PC-3 (cell line): ENCODE measurements at places on chromosomes 4 and X. TPM values are rescaled to one million over a fixed set of nuclear protein-coding genes. Genes with fewer than 3 reads are reported as not detected.

Gene RAB39B
- total RNA-seq, result 0.04 TPM in 1 of 2 replicates, not detected in the other

DNA sequence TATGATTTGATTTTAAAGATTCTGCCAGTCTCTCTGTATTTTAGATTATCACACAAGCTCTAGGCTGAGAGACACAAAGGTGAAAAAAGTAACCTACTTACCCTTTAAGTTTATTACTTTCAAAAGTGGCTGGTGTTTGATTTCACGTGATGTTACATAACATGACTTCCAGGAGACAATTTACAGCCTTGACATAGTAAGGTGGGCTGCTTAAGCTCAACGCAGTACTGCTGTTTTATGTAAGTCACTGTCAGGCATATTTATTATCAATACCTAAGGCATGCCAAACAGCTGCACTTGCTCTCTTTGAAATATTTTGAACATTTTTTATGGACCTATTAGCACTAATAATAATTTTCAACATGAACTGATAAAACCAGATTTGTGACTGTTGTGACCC is 451.5 kb upstream of the FAM241A start:
- no peak overlapping the region for H3K4me3 ChIP-seq
- no peak for DNase-seq
- H3K36me3 ChIP-seq, result no peaks in the 10 kb centered on the region
- H3K27me3 ChIP-seq, result peaks cover 5% of the 10 kb centered on the region
- H3K27ac ChIP-seq, result no peak overlapping the region

GRCh38 chrX:11665168-11666111 is at the start of gene ARHGAP6:
Gene ARHGAP6 (minus strand): TSS chrX:11665920. CDS start chrX:11664828, 1,092 bp downstream.
- no peak within 1 kb of the TSS for H3K27ac ChIP-seq
- peak within 1 kb of the TSS; percentile 66 for H3K4me3 ChIP-seq
- no peaks in the 10 kb centered on the region for H3K4me1 ChIP-seq
- peaks cover 92% of the 10 kb centered on the region for H3K27me3 ChIP-seq

GRCh38 chr4:57308301-57308700 is 198.1 kb upstream of the IGFBP7 start:
- H3K4me1 ChIP-seq, result no peaks in the 10 kb centered on the region
- H3K27ac ChIP-seq, result no peak overlapping the region
- 0 out of 2 replicates have a peak, but pooled peaks cover 8% of the 10 kb centered on the region for H3K27me3 ChIP-seq
- no peak overlapping the region for H3K4me3 ChIP-seq
- no peaks in the 10 kb centered on the region for H3K36me3 ChIP-seq

Gene UBA1
- total RNA-seq, result 282 and 299 TPM in 2 replicates

Gene STPG2
- total RNA-seq, result 0.40 TPM in 1 of 2 replicates, not detected in the other

GRCh38 chr4:39834269-39834668 is 136.3 kb downstream of the UBE2K start:
- H3K4me3 ChIP-seq, result no peak overlapping the region
- no peak overlapping the region for H3K27ac ChIP-seq
- H3K4me1 ChIP-seq, result no peaks in the 10 kb centered on the region
- no peaks in the 10 kb centered on the region for H3K27me3 ChIP-seq

Gene STBD1
- total RNA-seq, result 7.3 and 10.9 TPM in 2 replicates

DNA sequence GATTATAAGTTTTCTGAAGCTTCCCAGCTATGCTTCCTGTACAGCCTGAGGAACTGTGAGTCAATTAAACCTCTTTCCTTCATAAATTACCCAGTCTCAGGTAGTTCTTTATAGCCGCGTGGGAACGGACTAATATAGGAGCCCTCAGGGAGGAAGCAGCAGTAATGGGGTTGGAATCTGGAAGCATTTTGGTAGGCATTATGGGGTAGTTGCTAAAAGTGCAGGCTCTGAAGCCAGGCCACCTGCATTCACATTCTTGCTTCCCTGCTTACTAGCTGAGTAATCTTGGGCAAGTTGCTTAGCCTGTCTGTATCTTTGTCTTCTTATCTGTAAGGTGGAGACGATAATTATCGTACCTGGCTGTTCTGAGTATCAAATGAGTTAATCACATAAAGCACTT is 137.9 kb upstream of the NHS start:
- H3K27ac ChIP-seq, result no peak overlapping the region
- DNase-seq, result no peak
- no peaks in the 10 kb centered on the region for H3K36me3 ChIP-seq
- no peaks in the 10 kb centered on the region for H3K27me3 ChIP-seq

Gene PAGE5
- total RNA-seq, result not detected in 2 replicates

Gene RIPPLY1
- not detected in 2 replicates for total RNA-seq

Gene BCOR
- 21.8 and 41.9 TPM in 2 replicates for total RNA-seq

GRCh38 chrX:65528705-65529340 is 5.8 kb downstream of the LAS1L start:
- H3K27me3 ChIP-seq, result no peaks in the 10 kb centered on the region
- H3K27ac ChIP-seq, result no peak overlapping the region
- H3K36me3 ChIP-seq, result peaks cover 52% of the 10 kb centered on the region
- DNase-seq, result peak; percentile 61
- H3K4me1 ChIP-seq, result peaks cover 12% of the 10 kb centered on the region

DNA sequence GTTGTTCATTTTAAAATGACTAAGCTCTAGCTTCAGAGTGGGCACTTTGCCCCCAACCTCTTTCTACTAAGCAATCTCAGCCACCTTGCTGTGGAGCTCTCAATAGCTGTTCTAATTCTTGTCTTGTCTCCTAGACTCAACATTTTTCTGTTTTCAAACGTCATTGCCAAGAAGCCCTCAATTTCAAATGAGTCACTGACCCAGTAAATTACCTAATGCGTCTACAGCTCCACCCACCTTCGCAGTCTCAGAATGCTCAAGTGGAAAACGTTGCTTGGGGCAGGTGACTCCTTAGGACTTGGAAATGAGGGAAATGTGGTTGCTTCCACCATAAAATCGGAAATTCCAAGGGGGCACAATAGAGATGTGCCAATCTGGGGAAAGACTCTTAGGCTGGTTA is 59.0 kb downstream of the ING2 start:
- no peak overlapping the region for H3K4me3 ChIP-seq
- H3K27me3 ChIP-seq, result no peaks in the 10 kb centered on the region
- H3K27ac ChIP-seq, result no peak overlapping the region
- no peaks in the 10 kb centered on the region for H3K4me1 ChIP-seq
- peak; percentile 42 for DNase-seq

GRCh38 chr4:102525504-102525903 is 24.3 kb downstream of the NFKB1 start:
- H3K27me3 ChIP-seq, result no peaks in the 10 kb centered on the region
- H3K27ac ChIP-seq, result no peak overlapping the region
- peaks cover 4% of the 10 kb centered on the region; the same call in 1 of the 2 replicates for H3K36me3 ChIP-seq
- H3K4me1 ChIP-seq, result no peaks in the 10 kb centered on the region
- H3K4me3 ChIP-seq, result no peak overlapping the region

DNA sequence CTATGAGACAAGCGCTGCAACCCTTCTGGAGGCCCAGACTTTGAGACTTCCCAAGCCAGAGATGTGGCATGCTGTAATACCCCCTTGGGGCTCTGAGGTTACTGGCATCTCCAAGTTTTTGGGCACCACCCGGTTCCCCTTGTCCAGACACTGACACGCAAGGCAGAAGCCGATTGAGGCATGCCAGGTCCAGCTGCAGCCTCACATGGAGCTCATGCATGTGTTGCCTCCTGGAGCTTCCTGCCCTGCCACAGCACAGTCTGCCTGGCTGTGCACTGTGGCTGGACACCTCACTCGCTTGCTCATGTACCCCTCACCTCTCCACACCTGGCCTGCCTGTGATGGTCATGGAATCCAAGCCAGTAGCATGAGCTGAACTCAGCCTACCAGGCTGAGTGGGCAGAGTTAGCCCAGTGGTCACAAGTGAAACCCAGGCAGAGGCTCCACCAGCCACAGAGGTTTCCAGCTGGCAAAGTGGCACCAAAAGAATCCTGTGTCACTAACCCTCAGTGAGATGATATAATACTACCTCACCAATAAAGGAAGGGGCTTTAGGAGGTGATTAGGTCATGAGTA is 789.2 kb upstream of the INTU start:
- no peaks in the 10 kb centered on the region for H3K27me3 ChIP-seq
- H3K27ac ChIP-seq, result no peak overlapping the region
- H3K4me1 ChIP-seq, result no peaks in the 10 kb centered on the region
- no peak for DNase-seq
- H3K4me3 ChIP-seq, result no peak overlapping the region
- H3K36me3 ChIP-seq, result no peaks in the 10 kb centered on the region

DNA sequence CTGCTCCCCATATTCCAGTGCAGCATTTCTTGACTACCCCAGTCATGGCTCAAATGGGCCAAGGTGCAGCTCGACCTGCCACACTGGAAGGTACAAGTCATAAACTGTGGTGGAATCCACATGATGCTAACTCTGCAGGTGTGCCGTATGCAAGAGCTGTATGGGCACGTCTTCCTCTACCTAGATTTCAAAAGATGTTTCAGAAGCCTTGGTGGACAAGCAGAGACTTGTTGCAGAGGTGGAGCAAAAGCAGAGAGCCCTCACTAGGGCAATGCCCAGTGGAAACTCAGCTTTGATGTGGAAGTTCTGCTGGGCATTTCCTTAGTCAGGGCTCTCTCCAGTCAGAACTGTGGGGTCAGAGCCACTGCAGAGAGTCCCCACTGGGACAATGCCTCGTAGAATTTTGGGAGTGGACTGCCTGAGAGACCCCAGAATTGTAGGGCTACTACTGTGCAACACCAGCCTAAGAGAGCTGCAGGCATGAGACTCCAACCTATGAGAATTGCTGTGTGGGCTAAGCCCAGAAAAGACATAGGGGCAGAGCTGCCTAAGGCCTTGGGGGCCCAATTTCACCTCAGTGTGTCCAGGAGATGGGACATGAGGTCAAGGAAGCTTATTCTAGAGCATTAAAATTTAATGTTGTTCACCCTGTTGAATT is 65.7 kb downstream of the BEX3 start:
- H3K27me3 ChIP-seq, result no peaks in the 10 kb centered on the region
- H3K4me1 ChIP-seq, result no peaks in the 10 kb centered on the region
- no peak for DNase-seq
- H3K4me3 ChIP-seq, result no peak overlapping the region
- H3K36me3 ChIP-seq, result no peaks in the 10 kb centered on the region

GRCh38 chrX:17854069-17854468 is 7.0 kb downstream of the RAI2 start:
- no peak overlapping the region for H3K27ac ChIP-seq
- H3K4me3 ChIP-seq, result no peak overlapping the region
- no peak for DNase-seq

- no peak for DNase-seq
- H3K27me3 ChIP-seq, result no peaks in the 10 kb centered on the region
- no peaks in the 10 kb centered on the region for H3K4me1 ChIP-seq
- no peak overlapping the region for H3K27ac ChIP-seq
These were observed 349.4 kb downstream of the ARHGAP10 start for GRCh38 chr4:148081267-148081666.

Gene PDLIM5
- 30.7 and 57.8 TPM in 2 replicates for total RNA-seq

DNA sequence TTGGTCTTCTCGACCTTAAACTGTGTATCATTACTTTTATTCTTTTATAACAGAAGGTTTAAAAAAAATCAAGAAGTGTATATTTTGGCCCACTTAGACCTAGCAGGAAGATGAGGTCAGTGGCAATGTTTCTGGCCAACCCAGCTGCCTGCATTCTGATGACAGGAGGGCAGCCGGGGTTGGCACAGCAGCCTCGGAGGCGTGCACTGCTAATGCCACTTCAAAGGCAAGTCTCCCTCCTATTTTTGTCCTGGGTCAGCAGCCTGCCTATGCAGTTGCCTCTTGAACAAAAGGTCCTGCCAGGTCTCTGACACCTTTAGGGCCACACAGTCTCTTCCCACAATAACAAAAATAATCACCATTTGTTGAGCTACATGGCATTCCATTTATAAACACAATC is 89.4 kb upstream of the MYOZ2 start:
- H3K4me3 ChIP-seq, result no peak overlapping the region
- no peak for DNase-seq
- H3K4me1 ChIP-seq, result peaks cover 32% of the 10 kb centered on the region
- H3K27me3 ChIP-seq, result no peaks in the 10 kb centered on the region

Gene MAGEA8
- not detected in 2 replicates for total RNA-seq

DNA sequence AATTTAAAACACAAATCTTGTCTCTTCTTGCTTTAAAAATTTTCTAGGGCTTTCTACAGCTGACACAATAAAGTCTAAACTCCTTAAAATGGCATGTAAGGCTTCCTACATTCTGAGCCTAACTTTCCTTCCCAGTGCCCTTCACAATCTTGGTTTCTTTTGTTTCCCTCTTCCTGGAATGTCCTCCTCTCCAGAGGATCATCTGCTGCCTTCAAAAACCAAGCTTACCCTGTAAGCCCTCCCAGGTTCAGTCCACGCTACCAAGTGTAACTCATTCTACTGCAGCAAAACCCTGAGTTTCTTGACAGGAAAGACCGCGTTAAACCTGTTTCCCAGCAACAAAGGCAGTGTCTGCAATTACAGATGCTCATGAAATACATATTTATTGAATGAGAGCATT is 91.3 kb downstream of the SHISA3 start:
- DNase-seq, result no peak
- H3K4me1 ChIP-seq, result peaks cover 22% of the 10 kb centered on the region
- H3K27me3 ChIP-seq, result no peaks in the 10 kb centered on the region
- H3K4me3 ChIP-seq, result no peak overlapping the region

GRCh38 chr4:88720451-88721428 is 23.1 kb upstream of the NAP1L5 start:
- DNase-seq, result no peak
- H3K36me3 ChIP-seq, result peaks cover 11% of the 10 kb centered on the region
- H3K27ac ChIP-seq, result no peak overlapping the region

Gene SPP1
- total RNA-seq, result not detected in 2 replicates

Gene TXK
- total RNA-seq, result 0.92 and 2.6 TPM in 2 replicates
